ENCODE measurements at places on chromosomes 16 and 17. TPM values are rescaled to one million over a fixed set of nuclear protein-coding genes. Genes with fewer than 3 reads are reported as not detected.

The DRG2 gene
- 36.4 TPM for total RNA-seq

DNA sequence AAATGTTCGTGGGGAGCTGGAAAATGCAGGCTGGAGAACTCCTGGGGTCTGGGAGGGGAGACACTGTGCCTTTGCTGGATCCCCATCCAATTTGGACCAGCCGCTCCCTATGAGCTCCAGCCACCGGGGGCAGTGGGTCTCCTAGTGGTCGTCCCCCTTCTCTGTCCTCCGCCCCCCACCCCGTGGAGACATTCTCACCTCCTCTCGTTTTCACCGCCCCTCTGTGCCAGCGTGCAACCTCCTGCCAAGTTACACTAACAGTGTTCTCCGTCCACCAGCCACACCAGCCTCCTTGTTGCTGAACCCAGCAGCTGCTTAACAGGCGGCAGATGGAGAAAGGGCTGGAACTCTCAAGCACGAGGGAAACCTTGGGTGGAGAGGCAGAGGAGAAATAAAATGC, 67.4 kb upstream of the SOX9 start:
- no peak for DNase-seq

GRCh38 chr16:67150047-67150832, 558 bp downstream of the B3GNT9 start:
- DNase-seq = no peak

DNA sequence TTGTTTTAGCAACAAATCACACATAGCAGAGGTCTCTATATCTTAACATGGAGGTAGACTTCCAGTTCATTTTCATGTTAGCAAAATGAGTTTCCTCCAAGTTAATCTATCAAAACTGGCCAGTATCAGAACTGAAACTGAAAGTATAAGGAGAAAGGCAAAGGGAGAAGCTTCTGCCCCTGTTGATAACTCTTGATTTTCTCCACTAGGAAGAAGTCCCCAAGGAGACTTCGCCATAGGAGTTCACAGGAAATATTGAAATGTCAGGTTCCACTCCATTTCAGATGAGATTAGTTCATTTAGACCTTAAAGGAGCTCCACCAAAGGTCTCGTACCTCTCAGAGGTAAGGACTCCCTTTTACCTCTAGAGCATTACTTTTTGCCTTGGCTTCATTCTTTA, 1.2 kb upstream of the OGFOD3 start:
- no peak for DNase-seq

- no peak for DNase-seq
These were observed 418.9 kb upstream of the C16orf82 start for GRCh38 chr16:26647870-26648269.

The PNMT gene
- 1.8 TPM for total RNA-seq

DNA sequence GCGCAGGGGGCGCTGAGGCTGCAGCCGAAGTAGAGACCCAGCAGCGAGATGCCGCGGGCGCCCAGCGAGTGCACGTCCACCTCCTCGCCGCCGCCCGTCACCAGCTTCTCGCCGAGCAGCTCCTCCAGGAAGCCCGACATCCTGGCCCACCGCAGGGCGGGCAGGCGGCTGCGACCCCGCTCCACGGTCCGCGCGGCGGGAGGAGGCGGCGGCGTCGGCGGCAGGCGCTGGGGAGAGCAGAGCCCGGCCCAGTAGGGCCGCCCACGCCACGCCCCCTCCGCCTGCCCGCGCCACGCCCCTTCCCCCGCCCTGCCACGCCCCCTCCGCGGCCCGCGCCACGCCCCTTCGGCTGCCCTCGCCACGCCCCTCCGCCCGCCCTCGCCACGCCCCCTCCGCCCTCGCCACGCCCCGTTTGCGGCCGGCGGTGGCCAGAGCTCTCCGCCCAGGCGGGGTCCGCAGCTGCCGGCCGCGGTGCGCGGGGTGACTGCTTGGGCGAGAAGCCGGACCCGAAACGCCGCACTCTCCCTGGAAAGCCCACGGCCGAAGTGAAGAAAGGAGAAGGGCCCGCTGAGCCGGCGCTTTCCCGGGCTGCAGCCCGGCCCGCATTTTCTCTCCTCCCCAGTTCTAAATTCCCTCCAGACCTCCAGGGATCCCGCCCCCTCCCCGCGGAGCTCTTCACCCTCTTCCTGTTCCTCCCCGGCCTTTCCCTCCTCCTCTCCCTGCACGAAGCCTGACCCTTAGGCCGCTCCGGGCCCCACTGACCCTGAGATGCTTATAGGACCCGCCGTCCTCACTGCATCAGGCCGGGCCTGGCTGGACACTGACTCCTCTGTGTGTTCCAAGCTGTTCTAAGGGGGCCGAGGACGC, at the start of gene NXN:
Gene NXN (minus strand): TSS at position 238 of the 867 bp plus-strand sequence.
- DNase-seq = peak; percentile 87

DNA sequence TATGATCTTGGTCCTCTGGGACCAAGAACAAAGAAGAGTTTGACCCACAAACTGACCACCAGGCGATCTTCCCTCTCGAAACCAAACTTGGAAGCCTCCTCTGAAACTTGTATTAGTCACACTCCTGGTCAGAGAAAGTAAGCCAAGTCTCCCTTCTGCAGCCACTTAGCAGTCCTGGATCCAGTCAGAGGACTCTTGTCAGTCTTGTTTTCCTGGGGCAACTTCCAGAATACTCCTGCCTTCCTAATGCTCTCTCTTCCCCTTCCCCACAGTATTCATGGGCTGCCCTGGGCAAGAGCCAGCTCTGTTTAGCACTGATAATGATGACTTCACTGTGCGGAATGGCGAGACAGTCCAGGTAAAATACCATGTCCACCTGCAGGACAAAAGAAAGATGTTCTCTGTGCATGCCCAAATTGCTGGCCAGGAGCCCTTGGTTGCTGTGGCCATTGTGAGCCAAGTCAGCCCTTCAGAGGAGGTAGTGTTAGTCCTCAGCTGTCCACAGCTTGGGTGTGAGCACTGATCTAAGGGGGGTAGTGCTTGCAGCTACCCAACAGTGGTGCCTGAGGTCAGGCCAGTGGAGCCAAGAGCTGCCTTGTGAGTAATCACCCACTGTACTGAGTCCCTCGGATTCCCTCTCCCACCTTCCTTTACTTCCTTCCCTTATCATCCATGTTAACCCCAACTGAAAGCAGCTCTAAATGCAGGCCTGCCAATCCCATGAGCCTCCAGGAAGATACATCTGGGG, 31.2 kb downstream of the CDH3 start:
- no peak for DNase-seq

GRCh38 chr16:76943921-76944320, 247.1 kb upstream of the MON1B start:
- no peak for DNase-seq

The METRN gene
- 62.0 TPM for total RNA-seq

- DNase-seq = no peak
These were observed 82.8 kb upstream of the NOG start for GRCh38 chr17:56510554-56511342.

Data from mucosa of gallbladder (tissue), 1 donor.